ENCODE measurements at places on chromosomes 1 and 21. TPM values are rescaled to one million over a fixed set of nuclear protein-coding genes. Genes with fewer than 3 reads are reported as not detected.
A peak's percentile ranks its signal among the peaks of the same experiment; 100 is the strongest.

GRCh38 chr1:53890522-53890941 is 935 bp upstream of the YIPF1 start:
- no peak for DNase-seq

Gene HMGCS2
- total RNA-seq = 161 TPM

DNA sequence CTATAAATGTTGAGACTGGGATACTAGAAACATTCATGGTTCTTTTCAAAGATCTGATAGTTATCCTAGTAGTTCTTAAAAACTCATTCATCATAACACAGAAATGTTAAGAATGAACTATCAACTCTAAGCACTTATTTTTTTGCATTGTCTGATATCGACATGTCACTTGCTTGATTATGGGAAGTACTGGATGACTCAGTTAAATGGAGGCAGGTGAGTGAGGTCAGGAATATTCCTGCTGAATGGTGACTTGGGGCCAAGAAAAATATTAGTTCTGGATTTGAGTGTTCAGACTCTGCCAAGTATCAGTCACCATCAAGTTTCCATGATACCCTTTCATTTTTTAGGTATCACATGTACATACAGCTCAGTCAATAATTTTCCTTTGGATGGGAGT is 63.6 kb downstream of the NEK7 start:
- no peak for DNase-seq

- DNase-seq = no peak
Measured at GRCh38 chr1:8182034-8182761, 135.7 kb upstream of the SLC45A1 start.

DNA sequence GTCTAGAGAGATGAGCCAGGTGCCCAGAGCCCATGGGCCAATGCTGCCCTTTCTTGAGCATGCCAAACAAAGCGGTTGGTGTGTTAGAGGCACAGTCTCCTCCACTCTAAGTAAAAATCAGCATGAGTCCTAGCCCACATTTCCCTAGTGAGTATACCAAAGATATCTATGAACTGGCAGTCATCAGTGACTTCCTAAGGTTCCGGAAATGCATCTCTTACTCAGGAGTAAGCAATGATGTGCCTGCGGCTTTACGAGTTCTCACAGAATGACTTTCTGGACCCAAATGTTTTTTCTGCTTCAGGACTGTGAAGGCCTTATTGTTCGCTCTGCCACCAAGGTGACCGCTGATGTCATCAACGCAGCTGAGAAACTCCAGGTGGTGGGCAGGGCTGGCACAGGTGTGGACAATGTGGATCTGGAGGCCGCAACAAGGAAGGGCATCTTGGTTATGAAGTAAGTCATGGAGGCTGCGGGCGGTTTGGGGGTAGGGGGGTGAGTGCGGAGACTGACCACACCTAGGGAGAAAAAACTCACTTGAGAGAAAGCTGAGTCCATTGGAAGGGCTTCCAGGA is 9.2 kb downstream of the PHGDH start:
- DNase-seq = no peak

Gene USH2A
- total RNA-seq = 1.3 TPM

Gene NLRP3
- 1.2 TPM for total RNA-seq

DNA sequence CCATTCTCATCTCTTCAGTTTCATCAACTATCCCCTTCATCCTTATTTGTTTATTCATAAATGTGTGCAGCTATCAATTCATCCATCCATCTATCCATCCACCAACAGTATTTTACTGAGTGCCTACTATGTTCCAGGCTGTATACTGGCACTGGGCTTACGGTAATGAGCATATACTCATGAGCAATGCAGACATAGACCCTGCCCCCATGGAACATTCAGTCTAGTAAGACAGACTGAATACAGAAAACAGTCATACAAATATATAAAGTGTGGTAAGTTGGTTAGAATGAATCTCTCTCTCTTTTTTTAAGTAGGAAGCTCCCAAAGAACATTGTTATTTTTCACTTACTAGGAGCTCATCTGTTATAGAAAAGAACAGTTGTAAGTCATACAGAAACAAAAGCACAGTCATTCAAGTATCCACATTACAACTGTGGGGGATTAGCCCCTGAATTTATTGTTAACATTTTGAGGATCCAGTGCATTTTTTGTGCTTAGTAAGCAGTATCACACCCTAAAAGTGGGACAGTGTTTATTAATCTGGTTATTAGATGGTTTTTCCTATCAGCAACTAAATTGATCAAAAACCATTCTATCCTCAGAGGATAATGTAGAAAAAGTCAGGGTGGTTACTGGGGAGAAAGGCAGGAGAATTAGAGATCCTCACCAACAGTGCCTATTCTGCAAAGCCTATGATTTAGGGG is 3.6 kb downstream of the SLC16A4 start:
- no peak for DNase-seq

- no peak for DNase-seq
Measured at GRCh38 chr1:235737751-235738150, 88.2 kb upstream of the GNG4 start.

DNA sequence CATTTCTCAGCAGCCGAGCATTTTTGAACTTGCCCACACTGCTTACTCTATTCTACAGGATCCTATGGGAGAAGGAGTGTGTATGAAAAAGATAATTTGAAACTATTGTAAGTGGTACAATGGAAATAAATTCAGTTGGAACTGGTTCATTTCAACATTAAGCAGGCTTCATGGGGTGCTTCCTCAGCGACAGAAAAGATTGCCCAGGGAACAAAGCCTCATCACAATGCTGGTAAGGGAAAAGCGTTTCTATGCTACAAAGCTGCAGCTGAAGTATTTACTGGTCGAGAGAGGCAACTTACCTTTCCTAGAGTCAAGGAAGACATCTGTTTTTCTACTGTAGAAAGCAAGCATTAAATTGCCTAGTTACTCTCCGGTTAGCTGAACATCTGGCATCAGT is 568.2 kb upstream of the ZP4 start:
- no peak for DNase-seq

Gene RORC
- total RNA-seq = 11.3 TPM

- DNase-seq = peak; percentile 76
Measured at GRCh38 chr1:151371370-151372057, 991 bp downstream of the SELENBP1 start.

Gene ALX3
- not detected for total RNA-seq

DNA sequence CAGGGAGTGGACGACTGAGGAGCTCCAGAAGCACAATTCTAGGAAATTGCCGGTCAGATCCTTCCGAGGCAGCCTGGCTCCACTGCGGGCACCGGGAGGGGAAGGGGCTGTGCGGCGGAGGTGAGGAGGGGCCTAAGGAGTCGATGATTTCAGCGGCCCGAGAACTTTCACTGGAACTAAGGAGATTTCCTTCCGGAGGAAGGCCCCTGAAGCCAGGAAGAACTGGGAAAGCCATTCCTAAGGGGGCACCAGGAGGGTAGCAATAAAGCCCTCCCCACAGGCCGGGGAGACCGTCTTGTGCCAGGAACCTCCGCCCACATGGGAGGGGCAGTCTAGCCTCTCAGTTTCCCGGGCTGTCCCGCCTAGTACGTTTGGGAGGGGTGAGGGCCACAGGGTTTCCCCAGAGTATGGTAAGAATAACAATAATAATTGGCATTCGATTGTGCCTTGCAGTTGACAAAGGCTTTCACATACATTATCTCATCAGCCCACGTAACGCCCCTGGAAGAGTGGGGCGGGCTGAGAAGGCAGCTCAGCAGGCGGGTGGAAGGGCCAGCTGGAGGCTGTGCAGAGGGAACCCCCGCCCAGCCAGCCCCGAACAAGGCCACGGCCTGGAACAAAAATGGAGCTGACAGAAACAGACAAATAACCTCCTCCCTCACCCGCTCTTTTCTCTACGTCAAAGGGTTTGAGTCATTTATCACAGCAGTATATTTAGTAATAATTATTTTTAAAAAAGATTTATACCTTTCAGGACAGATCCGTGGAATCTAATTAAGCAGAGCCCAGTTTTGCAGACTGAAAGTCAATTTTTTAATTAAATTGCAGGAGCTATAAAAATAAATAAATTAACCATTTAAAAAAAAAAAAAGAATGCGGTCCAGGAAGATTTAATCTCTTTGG is 19.8 kb downstream of the NPR1 start:
- peak; percentile 85 for DNase-seq

GRCh38 chr1:17400725-17401341 is 28.8 kb downstream of the PADI6 start:
- no peak for DNase-seq

DNA sequence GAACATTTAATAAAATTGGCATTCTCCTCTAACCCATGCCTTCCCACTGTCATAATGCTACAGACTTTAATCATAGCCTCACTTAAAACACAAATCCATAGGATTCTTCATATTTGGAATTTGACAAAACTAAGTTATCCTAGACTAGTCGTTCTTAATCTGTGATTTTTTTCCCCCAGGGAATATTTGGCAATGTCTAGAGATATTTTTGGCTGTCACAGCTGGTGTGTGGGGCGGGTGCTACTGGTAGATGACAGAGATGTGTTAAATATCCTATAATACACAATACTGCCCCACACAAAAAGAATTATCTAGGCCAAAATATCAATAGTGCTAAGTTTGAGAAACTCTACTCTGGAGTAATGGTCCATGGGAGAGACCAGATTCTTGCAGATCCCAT is 95.8 kb upstream of the HMGB4 start:
- DNase-seq = no peak

Gene CFHR1
- not detected for total RNA-seq

Gene TMEM52
- 1.2 TPM for total RNA-seq

GRCh38 chr1:85243372-85243771 is 16.1 kb downstream of the C1orf52 start:
- no peak for DNase-seq

Gene PRR9
- not detected for total RNA-seq

All from Right ventricle myocardium inferior (tissue), 1 donor.